ENCODE measurements at places on chromosomes 4 and X.

DNA sequence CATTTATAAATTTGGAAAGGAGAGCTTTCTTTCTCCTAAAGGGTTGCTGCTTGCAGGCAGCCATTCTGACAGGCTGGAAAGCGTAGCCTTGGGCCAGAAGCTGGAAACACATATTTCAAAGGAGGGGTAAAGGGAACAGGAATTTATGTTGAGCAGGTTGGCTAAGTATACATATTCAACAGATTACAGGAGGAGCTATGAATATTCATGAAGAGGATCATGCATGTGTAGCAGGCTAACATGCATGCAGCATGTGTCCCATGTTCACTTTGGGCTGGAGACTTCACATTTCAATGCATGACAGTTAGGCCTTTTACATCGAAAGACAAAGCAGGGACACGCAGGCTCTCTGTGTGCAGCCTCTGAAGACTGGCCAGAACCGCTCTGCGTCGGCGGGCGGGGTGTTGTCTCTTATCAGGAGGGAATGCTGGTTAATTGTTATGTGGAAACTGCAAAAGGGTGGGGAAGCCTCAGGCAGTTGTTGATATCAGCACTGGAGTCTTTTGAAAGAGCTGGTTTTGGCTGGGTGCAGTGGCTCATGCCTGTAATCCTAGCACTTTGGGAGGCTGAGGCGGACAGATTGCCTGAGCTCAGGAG lies 31.5 kb downstream of the CASP3 start:
- no peak for DNase-seq

DNA sequence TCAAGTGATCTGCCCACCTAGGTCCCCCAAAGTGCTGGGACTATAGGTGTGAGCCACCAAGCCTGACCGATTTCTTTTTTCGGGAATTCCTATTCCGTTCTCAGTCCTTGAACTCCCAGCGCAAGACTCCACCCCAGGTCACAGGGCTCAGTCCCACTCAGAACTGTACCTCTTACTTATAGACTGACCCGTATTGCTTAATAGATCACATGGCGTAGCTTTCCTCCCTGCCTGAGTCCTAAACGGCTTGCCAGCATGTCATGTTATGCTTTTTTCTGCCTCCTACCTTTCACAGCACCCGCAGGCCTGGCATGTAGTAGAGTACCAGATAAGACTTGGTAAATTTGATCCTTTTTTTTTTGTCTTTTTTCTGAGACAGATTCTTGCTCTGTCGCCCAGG lies 22.4 kb downstream of the SAT1 start:
- no peak for DNase-seq

- no peak for DNase-seq
These were observed 187.4 kb upstream of the RPS6KA3 start for GRCh38 chrX:20454117-20454516.

- no peak for DNase-seq
These were observed 218.1 kb downstream of the ANTXR2 start for GRCh38 chr4:79854856-79855502.

DNA sequence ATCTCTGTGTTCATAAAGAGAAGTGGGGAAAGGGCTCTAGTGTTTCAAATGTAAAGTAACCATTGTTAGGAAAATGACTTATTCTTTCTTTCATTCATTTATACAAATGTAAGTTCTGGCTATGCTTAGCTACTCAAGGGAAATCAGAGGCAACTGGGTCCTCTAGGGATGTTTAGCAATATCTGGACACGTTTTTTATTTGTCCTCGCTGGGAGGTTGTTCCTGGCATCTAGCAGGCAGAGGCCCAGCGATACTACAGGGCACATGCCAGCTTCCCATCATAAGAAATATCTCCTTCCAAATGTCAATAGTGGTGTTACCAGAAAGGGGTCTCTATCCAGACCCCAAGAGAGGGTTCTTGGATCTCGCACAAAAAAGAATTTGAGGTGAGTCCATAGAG lies 150.0 kb downstream of the VCX3A start:
- DNase-seq, result no peak

Measured in Panc1 (cell line).